Activated naive CD4-positive, alpha-beta T cell treated with anti-CD3 and anti-CD28 coated beads, Interleukin-2, amount 50 U/mL, for 16 hours (primary cell): ENCODE measurements at places on chromosomes 2 and 18.

GRCh38 chr2:109397893-109398292, 215.9 kb downstream of the SEPTIN10 start:
- DNase-seq: no peak

DNA sequence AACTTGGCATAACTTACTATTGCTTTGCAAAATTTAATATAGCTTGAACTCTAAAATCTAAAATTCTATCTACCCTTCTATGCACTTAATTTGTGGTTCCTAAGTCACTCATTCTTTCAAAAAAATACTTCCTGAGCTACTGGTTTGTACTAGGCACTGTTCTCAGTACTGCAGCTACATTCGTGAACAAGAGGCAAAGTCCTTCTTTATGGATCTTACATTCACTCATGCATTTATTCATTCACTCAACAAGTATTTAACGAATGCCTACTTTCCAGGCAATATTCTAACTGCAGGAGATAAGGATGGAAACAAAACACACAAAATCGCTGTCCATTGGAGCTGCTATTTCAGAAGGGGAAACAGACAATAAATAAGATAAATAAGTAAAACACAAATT, 104.8 kb downstream of the NBAS start:
- no peak for DNase-seq

DNA sequence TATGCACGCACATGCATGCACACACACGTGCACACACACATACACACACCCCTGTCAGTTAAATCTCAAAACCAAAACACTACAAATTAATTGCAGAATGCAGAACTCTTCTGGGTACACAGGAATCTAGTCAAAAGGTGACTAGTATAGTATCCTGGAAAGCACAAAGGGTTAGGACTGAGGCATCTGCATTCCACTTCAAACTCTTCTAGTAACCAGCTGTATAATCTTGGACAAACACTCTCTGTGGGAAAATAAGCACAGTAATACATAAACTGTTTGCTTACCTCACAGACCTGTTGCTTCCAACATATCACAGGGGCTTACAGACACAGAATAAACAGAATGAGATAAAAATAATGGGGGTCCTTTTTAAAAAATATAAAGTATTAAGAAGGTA, 49.1 kb downstream of the TTC21B start:
- DNase-seq: no peak

DNA sequence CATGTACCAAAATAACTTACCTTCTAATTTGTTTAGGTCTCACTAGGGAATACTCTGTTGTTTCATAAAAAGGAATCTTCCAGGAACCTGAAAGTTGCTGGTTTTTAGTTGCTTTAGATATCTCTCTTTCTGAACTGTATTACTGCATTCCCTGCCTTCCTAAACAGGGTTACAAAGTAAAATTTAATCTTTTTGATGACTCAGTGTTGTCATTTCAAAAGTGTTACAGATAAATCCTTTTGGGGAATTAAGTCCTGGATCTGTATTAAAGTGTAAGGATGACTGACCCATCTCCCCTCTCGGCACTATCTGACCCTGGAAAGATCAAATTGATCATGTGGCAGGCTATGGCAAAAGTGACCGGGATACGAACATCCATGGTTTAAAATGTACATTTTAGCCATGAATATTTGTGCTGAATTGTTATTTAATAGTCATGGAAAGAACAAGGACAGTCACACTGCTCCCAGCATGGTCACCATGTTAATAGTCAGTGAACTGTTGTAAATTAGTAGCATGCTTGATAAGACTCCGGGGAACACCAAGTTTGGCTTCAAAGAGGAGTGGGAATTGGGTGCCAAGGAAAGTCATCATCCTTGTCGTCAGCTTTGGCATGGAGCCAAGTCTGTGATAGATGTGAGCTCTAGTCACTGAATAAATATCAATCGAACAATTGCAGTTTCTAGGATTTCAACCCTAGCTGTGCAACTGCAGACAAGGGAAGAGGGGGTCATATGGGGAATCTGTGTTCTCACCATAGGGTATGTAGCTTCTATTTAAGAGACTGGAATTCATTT, 4.2 kb downstream of the PLEKHA3 start:
- DNase-seq: no peak

GRCh38 chr2:234792621-234793022, 159.2 kb upstream of the SH3BP4 start:
- no peak for DNase-seq

DNA sequence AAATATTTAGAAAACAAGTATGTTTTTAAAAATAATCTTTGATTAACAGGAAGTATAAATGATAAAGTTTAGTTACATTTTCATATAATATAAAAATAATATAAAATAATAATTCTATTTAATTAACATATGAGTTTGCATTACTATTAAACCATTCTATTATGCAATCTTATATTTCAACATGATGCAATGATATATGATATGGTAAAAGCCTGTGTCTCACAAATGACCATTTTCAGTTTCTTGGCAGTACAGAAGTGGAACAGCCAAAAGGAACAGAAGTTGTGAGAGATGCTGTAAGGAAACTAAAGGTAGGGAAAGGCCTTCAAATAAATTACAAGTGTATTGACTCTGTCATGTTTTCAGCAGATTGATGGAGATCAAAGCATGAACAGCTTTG, 230.8 kb downstream of the GULP1 start:
- DNase-seq: no peak

DNA sequence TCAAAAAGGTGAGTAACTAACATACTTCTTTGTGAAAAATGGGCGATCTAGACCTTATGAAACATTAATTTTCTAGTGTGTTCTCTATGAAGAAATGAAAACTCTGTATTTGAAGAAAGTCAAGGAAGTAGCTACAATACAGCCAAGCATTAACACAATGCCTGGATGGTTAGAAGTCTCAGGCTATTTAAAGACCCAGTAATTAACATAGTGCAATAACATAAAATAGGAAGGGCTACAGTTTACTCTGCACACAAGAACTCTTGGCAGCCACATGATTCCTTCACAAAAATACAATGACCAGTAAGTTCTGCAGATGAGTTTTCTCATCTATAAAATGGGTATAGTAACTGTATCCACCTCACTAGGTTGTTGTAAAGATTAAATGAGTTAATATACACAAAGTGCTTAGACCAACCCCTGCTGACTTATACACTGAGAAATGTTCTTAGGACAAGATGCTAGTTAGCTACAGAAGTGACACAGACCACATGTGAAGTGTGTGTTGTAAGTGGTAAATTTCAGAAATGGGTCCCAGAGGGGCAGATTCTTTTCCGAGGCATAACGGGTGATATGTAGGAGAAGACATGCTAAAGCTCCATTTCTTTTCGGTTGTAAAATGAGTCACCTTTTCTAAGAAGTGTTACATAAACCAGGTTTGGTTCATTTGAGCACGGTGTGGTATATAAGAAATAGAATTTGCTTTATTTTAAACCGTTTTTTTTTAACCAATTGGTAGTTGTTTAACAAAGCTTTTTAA, 61.8 kb downstream of the CXCR4 start:
- no peak for DNase-seq
